Head of caudate nucleus (tissue), 42 donors: ENCODE measurements at places on chromosomes 2 and 18.

DNA sequence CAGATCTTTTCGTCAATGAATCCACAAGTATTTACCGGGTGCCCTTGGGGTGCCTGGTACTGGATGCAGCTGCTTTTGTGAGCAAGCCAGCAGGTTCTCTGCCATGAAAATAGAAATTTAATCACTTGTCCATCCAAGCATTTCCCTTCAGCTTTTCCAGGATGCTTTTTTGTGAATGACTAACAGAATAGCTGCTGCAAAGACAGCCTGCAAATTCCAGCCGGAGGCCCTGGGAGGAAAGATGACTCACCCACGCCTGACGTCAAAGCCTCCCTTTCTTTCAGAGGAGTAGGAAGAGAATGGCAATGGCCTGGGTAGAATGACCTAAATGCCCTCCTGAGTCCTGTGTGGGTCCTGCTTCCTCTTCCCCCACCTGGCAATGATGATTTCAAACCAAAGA lies 111.9 kb downstream of the AP1S3 start:
- peak; percentile 82 for DNase-seq

DNA sequence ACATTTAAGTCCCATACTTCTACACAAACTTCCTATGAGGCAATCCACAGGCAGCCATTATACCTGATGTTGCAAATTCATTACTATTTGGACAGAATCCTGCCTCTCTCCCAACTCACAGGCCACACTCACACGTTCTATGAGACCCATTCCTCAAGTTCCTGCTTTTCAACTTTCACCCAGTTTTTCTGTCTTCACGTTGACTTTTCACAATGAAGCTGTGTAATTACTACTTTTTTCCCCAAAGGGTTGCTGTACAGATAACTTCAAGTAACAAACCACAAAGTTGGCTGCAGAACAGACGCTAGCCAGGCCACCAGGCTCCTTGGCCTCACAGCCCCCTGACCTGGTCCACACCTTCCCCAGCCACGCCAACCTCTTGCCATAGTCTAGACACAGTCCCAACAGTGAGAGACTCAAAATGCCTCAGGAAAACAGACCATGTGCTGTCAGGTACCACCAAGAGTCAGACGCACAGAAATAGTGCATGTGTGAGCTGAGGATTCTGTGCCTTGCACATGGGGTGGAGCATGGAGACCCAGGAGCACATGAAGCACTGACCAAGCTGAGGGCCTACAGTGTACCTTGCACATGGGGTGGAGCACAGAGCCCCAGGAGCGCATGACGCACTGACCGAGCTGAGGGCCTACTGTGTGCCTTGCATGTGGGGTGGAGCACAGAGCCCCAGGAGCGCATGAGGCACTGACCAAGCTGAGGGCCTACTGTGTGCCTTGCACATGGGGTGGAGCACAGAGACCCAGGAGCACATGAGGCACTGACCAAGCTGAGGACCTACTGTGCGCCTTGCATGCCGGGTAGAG lies 61.0 kb downstream of the EIPR1 start:
- DNase-seq = no peak

GRCh38 chr2:177641331-177641730 lies 248.8 kb downstream of the AGPS start:
- no peak for DNase-seq

GRCh38 chr2:96203130-96204028 lies 5.2 kb downstream of the STARD7 start:
- no peak for DNase-seq

DNA sequence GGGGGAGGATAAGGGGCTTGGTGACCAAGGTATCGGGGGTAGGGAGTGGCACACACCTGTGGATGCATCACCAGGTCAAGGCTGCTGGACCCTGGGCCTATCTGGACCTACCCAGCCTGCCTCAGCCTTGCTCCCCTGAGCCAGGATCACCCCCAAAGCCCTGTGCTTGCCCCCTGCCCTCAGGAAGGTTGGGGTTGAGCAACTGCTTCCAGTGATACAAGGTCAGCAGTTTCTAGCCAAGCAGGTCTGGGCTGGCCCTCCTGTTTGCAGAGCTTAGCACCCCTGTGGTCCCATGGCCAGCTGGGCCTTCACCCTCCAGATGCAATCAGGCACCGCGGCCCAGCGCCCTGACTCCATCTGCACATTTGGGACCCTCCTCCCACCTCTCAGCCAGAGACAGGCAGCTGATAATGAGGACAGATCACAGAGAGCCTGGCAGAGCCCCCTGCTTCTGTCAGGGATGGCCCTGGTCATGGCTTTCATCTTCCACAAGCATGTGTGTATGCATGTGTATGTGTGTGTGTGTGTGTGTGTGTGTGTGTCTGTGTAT lies 154.6 kb downstream of the TFCP2L1 start:
- DNase-seq = no peak

DNA sequence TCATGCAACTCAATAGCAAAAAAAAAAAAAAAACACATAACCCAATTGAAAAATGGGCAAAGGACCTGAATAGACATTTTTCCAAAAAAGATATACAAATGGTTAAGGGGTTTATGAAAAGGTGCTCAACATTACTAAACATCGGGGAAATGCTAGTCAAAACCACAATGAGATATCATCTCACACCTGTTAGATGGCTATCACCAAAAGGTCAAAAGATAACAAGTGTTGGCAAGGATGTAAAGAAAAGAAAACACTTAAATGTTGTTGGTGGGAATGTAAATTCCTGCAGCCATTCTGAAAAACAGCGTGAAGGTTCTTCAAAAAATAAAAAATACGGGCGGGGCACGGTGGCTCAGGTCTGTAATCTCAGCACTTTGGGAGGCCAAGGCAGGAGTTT lies 112.4 kb upstream of the CAB39 start:
- no peak for DNase-seq

GRCh38 chr2:229096409-229097066 lies 174.5 kb downstream of the PID1 start:
- no peak for DNase-seq

DNA sequence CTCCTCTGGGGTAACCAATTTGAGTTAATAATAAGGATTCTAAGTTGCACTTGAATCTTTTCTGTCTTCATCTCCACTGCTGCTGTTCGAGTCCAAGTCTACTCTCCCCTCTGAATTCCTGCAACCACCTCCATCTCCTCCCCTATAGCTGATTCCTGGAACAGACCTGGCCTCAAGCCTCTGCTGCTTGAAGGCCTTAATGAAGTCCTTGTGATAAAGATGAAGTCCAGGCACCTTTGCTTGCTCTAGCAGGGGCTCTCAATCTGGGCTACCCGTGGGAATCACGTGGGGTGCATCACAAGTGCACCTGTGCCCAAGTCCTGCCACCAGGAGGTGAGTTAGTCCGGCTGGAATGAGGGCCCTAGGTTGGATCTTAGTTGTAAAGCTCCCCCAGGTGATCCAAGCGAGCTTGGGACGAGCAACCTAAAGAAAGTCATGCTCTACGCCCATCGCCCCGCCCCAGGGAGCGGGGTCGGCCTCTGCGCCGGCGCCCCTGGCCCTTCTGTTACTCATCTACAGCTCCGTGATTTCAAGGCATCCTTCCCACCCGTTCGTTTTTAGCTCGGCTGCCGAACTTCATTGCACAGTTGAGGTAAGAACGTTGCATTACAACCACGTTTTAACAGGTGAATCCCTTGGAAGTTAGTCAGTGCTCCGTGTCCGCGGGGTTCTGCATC lies 905 bp upstream of the IAH1 start:
- DNase-seq = peak; percentile 11

GRCh38 chr2:187618813-187619212 lies 64.6 kb upstream of the TFPI start:
- DNase-seq = no peak

GRCh38 chr2:236081171-236081570 lies 87.0 kb downstream of the GBX2 start:
- no peak for DNase-seq

DNA sequence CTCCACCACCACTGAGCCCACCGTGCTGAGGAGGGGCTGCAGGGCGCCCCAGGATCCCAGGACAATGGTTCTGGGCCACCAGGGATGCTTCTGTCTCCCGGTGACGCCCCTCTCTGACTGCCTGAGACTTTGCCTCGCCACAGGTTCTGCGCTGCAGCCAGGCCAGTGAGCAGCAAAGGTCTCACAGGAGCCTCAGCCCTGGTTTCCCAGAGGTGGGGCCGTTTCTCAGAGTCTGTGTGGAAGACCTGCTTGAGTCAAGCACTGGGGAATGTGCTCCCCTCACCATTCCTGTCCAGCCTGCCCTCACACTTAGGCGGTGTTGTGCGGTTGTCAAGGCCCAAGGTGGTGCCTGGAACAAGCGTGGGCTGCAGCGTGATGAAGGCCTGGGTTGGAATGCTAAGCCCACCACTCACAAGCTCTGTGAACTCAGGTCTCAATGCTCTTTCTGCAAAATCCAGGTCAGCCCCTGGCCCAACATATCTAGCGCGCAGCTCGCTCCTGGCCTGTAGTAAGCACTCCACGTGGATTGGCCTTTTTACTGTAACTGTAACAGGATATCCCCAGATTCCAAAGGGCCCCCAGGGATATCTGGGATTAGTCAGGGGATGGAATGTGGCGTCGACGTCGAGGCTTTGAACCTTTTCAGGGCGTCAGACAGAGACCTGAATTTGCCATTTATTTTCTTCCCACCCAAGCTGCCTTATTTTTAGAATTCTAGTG lies 47.6 kb downstream of the PLB1 start:
- no peak for DNase-seq

DNA sequence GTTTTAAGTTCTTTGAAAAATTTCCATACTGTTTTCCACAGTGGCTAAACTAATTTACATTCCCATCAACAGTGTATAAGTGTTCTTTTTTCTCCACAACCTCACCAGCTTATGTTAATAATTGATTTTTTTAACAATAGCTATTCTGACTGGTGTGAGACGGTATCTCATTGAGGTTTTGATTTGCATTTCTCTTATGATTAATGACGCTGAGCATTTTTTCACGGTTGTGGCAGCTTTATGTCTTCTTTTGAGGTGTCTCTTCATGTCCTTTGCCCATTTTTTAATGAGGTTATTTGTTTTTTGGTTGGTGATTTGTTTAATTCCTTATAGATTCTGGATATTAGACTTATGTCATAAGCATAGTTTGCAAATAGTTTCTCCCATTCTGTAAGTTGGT lies 997.9 kb downstream of the SUCLG1 start:
- no peak for DNase-seq

DNA sequence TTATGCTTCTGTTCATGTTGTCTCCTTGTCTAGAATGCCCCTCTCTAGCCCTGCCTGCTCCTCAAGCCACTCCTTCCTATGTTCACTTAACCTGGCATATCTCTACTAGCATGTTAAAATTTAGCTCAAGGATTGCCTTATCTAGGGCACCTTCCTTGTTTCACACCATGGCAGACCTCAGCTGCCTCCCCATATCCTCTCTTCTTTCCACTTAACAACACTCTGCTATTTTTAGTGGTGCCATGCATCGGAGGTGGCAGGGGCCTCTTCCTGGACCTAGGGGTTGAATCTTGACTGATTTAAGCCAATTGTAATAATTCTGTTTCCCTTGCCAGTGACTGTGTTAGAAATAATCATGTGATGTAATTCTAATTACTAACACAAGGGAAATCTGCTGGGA lies 36.9 kb upstream of the FAM98A start:
- DNase-seq = no peak

DNA sequence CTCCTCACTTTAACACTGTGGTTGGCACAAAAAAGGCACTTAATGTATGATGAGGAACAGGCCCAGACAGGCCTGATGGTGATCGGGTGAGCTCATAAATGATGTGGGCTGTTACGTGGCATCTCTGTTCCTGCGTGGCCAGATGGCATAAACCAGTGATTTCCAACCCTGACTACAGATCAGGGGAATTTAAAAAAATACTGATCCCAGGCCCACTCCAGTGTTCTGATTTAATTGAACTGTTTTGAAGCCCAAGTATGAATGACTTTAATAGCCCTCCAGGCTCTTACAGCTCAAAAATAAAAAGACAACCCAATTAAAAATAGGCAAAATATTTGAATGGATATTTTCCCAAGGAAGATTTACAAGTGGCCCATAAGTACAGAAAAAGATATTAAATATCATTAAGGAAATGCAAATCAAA lies 48.2 kb downstream of the LIPG start:
- no peak for DNase-seq

DNA sequence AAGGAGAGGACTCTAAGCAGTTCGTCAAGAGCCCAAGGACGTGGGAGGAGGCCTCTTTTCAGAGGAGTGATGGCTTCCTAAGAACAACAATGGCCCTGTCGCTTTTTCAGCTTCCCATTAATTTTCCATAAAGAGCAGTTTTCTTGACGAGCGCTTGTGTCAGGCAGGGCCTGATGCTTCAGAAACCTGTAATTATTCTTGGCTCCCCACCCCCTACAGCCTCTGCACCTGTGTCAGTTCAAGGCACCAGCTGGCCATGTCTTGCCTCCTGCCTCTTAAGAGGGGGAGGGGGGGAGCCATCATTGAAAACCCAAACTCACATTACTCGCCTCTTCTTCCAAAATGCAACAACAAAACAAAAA lies 32.3 kb downstream of the KLF7 start:
- DNase-seq = no peak

- DNase-seq = no peak
Observed at GRCh38 chr2:151438506-151438905, 28.8 kb downstream of the RIF1 start.

DNA sequence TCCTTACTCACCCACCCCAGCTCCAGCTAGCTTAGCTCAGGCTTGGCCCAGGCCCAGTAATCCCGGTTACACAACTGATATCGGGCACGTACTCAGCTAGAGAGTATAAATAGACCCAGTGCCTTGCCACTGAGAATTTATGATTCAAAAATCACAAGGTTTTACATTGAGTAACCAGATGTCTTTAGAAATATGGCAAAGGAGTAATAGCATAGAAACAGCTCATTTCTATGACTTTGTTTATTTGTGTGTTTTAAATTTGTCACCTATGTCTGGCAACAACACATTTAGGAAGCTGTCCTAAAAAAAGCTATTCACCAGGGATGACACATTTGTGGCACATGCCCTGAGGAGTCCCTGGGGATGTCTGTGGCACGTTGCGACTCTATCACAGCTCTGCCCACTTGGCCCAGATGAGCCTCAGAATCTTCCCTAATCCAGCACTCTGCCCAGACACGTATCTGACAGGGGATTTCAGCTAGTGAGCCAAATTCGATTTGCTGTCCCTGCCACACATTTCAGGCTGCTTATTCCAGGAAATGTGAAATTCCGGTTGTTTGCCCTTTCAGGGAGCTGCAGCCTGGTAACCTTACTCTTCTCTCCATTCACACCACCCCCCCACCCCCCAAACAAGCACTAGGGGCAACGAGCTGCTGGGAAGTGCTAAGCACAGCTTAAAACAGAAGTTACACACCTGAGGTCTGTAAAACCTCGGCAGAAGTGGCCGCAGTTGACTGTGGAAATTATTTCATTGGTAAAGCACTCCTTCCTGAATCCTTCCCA lies 85.4 kb upstream of the ZCCHC2 start:
- DNase-seq = no peak

- DNase-seq = no peak
Observed at GRCh38 chr2:206433190-206433589, 10.1 kb upstream of the ADAM23 start.

DNA sequence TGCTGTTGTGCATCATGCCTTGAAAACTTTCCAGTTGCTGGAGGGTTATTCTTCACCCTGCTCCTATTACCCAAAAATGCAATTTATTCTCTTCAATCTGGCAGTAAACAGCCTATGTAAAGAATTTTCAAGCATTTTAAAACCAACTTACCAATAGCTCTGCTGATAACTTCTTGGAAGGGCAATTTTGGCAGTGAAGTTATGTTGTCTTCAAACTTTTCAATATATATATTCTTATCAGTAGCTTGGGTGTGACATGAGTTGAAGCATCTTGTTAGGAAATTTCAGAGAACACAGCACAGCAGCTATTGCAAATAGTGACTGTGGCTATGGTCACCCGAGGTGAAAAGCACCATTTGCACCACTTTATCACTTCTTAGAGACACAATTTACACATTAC lies 395.5 kb downstream of the STK39 start:
- DNase-seq = no peak
